ENCODE measurements at places on chromosomes 16 and 17. TPM values are rescaled to one million over a fixed set of nuclear protein-coding genes. Genes with fewer than 3 reads are reported as not detected.

TMC8 gene
- polyA plus RNA-seq = 1.8 TPM

C17orf100 gene
- 4.8 TPM for polyA plus RNA-seq

KRTAP9-4 gene
- polyA plus RNA-seq = not detected

KCNJ18 gene
- not detected for polyA plus RNA-seq

TMEM238L gene
- polyA plus RNA-seq = not detected

CDR2L gene
- polyA plus RNA-seq = 17.7 TPM

SLC9A5 gene
- 3.4 TPM for polyA plus RNA-seq

RAB37 gene
- 3.3 TPM for polyA plus RNA-seq

CCL7 gene
- polyA plus RNA-seq = not detected

RND2 gene
- polyA plus RNA-seq = 18.5 TPM

KRTAP1-1 gene
- not detected for polyA plus RNA-seq

KRTAP17-1 gene
- not detected for polyA plus RNA-seq

ARHGAP27 gene
- polyA plus RNA-seq = 5.9 TPM

CCL17 gene
- polyA plus RNA-seq = not detected

ADGRG1 gene
- polyA plus RNA-seq = 0.09 TPM

LONP2 gene
- 12.4 TPM for polyA plus RNA-seq

ZFHX3 gene
- 1.3 TPM for polyA plus RNA-seq

TERB1 gene
- not detected for polyA plus RNA-seq

NXPH3 gene
- polyA plus RNA-seq = 0.30 TPM

NPIPA3 gene
- 0.57 TPM for polyA plus RNA-seq

TAC4 gene
- polyA plus RNA-seq = not detected

SPPL2C gene
- not detected for polyA plus RNA-seq

SLC5A11 gene
- polyA plus RNA-seq = not detected

SLC2A4 gene
- polyA plus RNA-seq = 6.9 TPM
